DMS79 treated with DMSO at 0.1 percent for 48 hours (cell line): ENCODE measurements at places on chromosomes 12 and 14.

DNA sequence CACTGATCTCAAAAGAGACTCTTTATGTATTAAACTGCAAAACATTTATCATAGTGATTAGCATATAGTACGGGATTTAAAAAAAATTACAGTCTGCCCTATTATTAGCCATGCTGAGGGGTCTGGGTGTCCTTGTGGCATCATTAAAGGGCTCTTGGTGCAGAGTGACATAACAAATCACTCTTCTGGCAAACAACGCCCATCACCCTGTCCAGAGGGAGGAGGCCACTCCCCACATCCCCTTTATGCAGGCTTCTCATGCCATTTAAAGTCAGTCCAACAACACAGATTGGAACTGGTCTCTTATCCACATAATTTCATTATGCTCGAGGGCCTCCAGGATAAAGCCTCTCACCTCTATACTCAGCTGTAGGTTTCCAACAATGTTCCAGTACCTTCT lies 51.1 kb downstream of the TMTC1 start:
- DNase-seq: no peak

DNA sequence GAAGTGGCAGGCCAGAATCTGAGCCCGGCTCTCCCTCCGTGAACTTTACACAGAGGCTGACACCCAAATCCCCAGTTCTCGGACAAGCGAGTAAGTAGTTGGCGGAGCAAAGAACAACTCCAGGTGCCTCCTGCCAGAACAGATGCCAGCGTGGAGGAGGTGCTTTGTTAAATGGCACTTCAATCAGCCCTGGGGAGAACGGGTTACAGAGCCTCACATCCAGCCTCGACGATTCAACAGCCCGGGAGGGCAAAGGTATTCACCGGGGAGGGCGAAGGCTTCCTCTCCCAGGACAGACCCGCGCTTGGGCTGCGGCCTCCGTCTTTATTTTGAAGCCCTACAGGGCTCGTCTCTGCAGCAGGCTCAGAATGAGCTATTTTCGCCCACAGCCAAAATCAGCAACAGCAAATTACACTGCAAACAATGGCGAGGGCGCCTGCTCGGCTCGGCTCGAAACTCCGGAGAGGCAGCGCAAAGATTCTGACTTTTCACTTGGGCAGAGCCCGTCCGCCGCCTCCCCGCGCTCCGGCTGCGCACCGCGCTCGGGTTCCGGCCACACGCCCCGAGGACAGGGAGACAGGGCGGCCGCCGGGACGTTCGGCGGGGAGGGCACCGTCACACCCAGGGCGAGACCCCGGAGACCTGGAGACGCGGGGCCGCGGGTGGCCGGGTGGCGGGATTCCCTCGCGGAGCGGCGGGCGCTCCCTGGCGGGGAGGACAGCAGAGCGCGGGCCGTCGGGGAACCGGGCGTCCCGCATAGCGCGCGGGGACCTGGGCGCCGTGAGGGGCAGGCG lies 811 bp downstream of the TMCC3 start:
- DNase-seq: no peak

GRCh38 chr12:57741844-57742738 lies 2.7 kb upstream of the TSPAN31 start:
- no peak for DNase-seq

GRCh38 chr14:54640506-54640905 lies 73.6 kb downstream of the SAMD4A start:
- no peak for DNase-seq

GRCh38 chr14:79597566-79597965 lies 613.7 kb downstream of the DIO2 start:
- no peak for DNase-seq

GRCh38 chr12:131775392-131776236 lies 52.6 kb upstream of the MMP17 start:
- DNase-seq: no peak

DNA sequence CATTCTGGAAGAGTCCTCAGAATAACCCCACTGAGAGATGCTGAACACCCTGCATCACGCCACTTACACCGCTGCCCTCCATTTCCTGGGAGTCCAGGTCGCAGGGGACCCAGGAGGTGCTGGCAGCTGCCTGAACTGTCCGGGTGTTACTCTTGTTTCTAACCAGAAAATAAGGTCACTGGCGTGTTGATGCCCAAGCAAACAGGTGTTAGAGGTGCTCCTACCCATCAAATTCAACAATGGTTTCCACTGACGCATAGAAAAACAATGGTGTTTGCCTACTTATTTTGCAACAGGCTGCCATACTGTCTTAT lies 23.8 kb downstream of the PITPNM2 start:
- DNase-seq: no peak

DNA sequence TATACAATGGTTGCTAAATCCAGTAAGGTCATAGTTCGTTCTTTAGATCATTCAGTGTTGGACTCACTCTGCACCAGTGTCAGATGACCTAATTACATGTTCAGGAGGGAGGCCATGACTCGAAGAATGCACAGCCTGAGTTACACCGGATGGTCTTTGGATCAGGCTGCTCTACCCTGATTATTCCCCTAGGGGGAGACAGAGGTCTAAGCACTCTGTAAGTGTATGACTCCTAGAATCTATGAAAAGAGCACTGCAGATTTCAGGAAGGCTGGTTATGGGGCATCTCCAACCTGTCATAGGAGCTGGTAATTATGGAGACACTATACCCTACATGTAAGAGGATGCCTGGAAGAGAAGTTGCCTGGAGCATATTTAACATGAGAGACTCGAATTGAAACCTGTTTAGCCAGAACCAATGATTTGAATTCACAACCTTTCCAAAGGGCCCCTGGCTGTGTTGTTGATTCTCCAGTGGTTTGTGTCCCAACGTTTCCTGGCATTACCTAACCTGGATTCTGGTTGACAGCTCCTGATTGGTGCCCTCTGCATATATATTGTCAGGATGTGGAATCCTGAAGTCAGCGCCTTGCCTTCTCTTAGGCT lies at the start of gene MUCL1:
TSS of gene MUCL1 (plus strand) at position 584 of the 606 bp plus-strand sequence. CDS start 67 bp downstream, outside the sequence.
- no peak for DNase-seq
